ENCODE measurements at places on chromosomes 6 and 20.

GRCh38 chr20:41998539-41999341 is 380.6 kb upstream of the CHD6 start:
- DNase-seq, result no peak

DNA sequence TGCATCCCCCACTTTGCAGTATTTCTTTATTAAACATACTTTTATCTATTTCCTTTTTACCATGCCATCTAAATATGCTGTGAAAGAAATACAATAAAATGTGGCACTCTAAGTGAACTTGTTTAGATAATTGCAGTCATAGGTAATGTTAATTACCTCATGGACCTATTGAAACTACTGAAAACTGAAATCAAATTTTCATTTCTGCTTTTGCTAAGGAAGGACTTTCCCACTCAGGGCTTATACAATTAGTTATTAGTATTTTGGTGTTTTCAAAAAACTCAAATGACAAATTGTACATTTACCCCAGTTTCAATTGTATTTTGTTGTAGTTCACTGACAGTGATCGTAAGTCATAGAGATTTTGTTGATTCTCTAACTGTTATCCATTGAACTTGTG is 88.4 kb downstream of the ID4 start:
- DNase-seq, result no peak

- no peak for DNase-seq
These were observed 84.5 kb downstream of the GJA10 start for GRCh38 chr6:89978749-89979145.

DNA sequence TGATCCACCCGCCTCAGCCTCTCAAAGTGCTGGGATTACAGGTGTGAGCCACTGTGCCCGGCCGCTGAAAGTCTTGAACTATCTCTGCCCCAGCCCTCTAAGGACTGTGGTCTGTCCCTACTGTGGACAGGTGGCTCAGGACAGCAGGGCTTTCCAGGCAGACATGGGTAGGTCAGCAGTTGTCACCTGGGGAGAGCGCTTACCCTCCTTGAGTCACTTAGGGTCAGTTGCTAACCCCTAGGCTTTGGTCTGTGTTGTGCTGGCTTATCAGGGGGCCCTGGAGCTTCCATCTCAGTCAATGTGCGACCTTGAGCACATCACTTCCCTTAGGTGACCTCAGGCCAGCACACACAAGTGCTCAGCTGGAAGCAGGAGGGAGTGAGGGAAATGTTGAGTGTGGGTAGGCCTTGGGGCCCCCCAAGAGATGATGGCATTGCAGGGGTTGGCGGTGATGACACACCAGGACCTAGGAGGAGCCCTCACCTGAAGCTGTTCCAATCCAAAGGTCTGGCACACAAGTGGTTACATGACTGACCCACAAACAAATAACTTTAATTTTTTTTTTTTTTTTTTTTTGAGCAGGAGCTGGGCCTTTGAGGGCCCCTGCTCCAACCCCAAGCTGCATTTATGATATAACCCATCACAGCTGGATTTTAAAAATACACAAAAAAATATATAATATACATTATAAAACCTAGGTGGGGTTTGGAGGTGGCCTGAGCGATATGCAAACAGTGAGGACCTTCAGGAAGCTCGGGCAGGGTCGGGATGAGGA is 5.1 kb downstream of the RPL10A start:
- DNase-seq, result no peak

- DNase-seq, result no peak
These were observed 990 bp downstream of the ZFP57 start for GRCh38 chr6:29679962-29680361.

- DNase-seq, result no peak
These were observed 122.1 kb downstream of the TIAM2 start for GRCh38 chr6:155117256-155117655.

All from stimulated activated naive CD4-positive, alpha-beta T cell (primary cell).